Stimulated activated CD8-positive, alpha-beta memory T cell treated with anti-CD3 and anti-CD28 coated beads, Interleukin-4, amount 100 ng/mL, for 48 hours (primary cell): ENCODE measurements at places on chromosomes 12 and 14.

DNA sequence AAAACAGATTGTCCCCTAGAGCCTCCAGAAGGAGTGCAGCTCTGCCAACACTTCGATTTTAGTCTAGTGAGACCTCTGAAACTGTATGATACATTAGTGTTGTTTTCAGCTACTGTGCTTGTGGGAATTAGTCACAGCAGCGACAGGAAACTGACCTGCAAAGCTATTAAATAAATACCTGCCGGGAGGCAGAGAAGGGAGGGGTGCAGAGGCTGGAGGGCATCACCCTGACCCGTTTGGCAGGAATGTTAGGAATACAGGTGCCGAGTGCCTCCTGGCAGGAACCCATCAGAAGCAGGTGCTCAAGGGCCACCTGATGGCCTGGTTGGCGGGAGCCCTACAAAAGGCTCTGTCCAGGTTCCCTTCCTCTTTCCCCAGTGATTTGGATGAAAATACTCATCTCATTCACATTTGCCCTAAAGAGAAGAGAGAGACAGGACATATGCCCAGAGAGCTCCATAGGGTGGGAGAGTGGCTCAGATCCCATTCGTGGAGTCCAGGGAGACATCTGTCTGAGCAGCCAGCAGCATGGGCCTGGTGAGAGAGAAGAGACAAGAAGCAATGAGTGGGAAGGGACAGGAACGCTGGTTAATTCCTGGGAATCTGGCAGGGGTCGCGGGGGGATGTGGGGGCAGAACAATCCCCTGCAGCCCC is 44.6 kb downstream of the C14orf132 start:
- no peak for DNase-seq

DNA sequence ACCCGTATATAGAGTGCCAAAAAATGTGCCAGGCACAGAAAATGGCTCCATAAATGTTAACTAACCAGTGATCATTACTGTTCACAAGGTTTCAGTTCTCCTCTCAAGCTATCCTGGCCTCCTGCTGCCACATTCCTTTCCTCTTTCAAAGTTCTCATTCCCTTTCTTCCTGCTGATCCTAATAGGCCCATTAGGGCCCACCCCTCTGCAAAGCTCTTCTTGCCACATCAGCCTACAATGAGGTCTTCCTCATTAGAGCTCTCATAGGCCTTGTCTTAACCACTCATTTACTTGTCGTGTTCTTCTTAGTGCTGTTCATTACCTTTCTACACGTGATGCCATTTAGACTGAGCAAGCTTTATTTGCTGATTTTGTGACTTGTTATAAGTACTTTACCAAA is 40.5 kb downstream of the RPS29 start:
- DNase-seq: no peak

DNA sequence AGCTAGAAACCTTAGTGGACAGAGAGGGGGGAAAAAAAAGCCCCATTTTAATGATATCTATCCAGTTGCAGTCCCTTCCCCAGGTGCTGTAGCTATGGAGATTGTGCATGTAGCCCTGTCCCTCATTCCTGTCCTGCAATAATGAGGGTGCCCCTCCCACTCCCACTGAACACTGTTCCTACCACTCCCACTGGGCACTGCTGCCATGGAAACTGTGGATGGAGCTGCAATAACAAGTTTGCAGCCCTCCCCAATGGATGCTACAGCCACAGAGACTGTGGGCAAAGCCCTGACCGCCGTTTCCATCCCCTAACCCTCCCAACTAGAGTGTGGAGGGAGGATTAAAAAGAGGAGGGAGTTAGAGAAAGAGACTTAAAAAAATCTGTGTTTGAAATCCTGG is 238.3 kb downstream of the FUT8 start:
- no peak for DNase-seq

DNA sequence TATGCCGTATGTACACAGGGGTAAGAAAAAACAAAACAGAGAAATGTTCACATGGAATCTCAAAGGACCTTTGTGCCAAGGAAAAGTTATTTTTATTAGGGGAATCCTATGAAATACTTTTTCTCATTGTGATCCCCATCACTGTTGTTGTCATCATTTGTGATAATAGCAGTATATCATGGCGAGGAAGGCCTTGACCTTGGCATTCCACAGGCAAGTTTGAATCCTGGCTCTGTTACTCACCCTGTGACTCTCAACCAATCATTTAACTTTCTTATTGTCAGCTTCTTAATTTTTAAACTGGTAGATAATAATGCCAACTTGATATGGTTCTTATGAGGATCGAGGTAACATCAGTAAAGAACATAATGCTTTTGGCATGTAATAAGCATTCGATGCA is 142.2 kb upstream of the DDHD1 start:
- DNase-seq: no peak

- no peak for DNase-seq
These were observed 15.9 kb upstream of the SIX1 start for GRCh38 chr14:60665177-60665550.

DNA sequence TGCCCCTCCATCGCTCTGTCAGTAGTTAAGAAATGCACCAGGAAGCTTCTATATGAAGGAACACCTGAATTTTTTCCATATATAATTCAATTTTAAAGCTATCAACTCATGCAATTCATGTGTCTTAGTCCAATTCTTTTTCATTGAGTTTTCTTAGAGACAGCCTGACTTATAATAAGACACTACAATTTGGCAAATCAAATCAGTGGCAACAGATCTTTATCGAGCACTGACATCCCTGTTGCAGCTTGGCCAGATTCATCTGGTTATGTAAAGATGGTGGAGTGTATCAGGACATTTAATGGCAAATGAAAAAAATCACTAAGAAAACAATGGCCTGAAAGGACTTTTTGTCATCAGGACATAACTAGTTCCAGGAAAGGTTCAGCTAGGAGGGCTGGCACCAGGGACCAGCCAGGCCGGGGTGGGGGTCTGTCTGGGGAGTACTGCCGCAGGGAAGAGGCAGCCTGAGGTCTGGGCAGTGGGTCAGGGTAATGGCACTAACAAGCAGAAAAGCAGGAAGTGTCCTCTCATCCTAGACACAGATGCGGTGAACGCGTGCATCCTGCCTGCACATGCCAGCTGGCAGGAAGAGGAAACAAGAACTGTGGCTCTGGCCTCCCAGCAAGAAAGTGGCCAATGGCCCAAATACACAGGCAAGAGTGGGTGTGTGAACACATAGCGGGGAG is 100.5 kb upstream of the LMNTD1 start:
- DNase-seq: no peak

DNA sequence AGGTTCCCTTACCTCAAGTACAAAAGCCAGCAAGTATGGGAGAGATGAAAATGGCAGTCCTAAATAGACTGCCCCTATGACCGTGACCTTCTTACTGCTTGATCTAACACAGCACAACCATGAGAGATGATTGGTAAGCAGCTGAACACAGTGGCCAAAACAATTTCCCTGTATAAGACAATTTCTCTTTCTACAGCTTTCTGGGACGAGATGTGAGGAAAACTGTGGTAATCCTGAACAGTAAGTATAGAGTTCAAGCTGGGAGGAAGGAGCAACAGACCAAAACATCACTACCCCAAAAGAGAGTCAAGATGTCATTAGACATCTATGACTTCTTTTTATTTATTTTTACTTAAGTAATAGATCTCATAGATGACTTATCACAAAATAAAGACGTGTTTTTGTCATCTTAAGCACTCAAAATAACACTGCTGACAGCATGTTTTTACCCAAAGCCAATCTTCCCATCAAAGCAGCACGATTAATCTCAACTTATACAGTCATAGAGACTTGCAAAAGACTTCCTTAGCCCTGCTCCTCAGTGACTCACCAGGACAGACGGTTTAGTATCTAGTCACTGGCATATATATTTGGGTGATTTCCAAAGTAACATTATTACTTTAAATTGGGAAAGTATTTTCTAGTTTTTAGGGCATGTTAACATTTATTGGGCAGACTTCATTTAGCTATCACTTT is 3.7 kb downstream of the TMEM52B start:
- DNase-seq: no peak

- DNase-seq: peak; percentile 23
These were observed 960 bp upstream of the LRFN5 start for GRCh38 chr14:41605550-41606281.

DNA sequence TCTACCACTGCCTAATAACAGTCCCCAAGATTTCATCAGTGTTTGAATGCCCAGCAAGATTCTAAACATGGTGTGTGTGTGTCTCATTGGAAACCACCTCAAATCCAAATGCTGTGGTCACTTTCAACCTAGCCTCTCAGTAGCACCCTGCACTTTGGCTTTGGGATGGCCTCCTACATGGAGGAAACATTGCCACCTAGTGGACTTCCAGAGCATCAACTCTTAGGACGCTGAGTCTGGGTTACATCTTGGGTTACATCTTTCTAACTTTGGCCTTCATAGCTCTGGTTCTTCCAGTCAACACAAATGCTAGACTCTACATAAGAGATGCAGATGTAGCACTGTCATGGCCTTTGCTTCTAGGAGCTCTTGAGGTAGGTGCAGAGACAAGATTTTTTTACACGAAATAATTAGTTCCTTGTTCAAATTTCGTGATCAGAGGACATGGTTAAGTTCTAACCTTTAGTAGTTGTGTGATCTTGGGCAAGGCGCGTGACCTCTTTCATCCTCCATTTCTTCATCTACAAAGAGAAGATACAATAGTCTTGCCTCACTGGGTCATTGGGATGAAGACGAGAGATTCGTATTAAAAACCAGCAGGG is 113.5 kb upstream of the VASH1 start:
- DNase-seq: peak; percentile 28

- no peak for DNase-seq
These were observed 371.1 kb upstream of the RPL10L start for GRCh38 chr14:47022721-47023120.

DNA sequence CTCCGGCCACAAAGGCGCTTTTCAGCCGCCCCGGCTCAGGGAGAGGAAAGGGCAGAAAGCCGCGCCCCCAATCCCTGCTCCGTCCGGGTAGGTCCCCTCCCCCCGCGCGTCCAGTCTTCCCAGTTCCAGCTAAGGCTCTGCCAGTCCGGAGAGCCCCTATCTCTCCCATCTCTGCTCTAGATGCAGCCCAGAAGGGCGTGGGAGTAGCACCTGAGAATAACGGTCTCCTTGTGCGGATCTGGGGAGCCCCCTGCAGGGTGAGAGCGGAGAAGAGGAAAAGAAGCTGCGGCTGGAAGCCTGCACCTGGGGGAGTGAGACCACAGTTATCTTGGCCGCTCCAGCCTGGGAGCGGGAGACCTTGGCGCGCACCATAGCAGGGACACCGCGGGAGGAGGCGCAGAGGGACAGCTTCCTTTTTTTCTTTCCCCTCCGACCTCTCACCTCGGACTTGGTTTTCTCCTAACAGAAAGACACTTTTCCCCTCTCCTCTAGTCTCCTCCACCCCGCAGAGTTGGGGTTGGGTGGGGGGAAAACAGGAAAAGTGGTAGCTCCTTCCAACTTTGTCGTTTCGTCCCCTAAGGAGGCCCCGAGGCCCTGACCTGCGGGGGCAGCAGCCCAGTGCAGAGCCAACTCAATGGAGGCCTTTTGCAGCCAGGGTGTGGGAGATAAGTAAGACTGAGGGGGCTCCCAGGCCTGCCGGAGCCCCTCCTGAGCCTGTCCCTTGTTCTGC is 2.4 kb downstream of the DHH start:
- peak; percentile 77 for DNase-seq

GRCh38 chr12:71045781-71046180 is 112.0 kb downstream of the TSPAN8 start:
- DNase-seq: no peak

DNA sequence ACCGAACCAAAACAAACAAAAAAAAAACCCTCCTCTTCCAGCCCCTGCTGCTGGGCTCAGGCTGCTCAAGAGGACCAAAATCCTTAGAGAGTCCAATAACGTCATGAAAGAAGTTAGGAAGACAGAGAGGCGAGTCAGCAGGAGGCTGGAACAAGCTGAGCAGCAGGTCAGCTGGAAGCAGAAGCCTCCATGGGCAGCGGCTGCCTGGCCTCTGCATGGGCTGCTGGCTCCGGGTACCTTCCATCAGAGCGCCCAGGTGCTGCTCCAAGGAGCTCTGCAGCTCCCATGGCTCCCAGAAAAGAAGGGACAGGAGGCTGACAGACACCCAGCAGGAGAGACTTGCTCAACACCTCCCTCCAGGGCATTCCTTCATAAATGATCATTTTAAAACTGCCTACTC is 3.2 kb upstream of the KRT2 start:
- no peak for DNase-seq

DNA sequence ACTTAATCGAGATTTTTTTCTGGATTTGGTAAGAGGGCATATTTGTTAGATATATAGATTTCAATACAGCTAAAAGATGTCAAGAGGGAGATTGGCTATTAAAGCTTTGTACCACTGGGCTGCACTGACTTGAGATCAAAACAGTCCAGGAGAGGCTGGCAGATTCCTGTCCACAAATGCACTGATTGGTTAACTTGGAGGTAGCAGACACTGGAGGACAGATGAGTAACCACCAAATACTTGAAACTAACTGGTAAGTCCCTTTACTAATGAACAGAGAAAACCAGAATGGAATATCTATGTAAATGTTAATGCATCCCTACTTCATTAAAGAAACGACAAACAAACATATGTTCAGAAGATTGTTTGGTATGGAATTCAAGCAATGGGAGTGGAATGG is 416.6 kb downstream of the LRIG3 start:
- DNase-seq: no peak

DNA sequence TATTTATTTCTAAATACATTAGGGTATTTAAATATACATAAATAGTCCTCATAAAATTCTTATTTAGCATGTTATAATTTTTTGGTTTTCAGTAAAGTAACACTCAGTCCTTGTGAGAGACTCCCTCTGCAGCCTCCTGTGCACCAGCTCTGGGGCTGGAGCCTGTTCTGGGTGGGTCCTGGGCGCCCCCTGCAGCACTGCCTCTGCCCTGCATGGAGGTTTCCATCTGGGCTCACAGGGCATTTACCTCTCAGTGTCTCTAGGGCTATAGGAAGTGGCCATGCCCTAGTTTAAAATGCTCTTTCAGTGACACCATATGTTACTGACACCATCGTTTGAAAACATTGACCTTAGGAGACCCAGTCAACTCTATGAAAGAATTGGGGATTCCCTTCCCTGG is 1155.2 kb downstream of the TMEM121 start:
- no peak for DNase-seq

- DNase-seq: no peak
These were observed 171.0 kb upstream of the FOXN3 start for GRCh38 chr14:89588016-89588415.

GRCh38 chr14:85293612-85294234 is 236.2 kb upstream of the FLRT2 start:
- no peak for DNase-seq

DNA sequence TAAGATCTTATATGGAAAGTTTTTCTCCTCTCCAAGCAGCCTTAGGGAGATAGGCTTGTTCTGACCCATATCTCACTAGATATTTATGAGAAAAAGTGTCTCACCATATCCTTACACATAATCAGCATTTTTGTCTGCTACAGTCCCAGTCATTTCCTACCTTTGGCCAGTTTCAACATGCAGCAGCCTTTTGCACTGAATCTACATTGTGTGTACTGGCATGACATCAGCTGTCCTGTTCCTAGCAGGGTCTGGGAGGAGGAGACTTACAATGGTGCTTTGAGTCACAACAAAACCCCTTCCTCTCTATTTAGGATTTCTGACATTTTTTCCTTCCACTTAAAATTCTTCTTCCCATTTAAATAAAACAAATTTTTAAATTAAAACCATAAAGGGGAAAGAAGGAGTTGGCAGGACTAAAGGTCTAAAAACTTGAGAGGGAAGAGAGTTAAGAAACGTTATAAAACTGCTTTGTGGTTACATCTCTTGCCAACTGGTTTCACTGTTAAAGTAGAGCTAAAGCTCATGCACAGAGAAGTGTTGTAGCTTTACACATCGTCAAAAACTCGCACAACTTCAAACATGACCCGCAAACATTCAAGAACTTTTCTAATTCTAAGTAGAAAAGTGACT is 53.3 kb upstream of the CERS5 start:
- DNase-seq: peak; percentile 61
